ENCODE measurements at places on chromosomes 7 and 10. TPM values are rescaled to one million over a fixed set of nuclear protein-coding genes. Genes with fewer than 3 reads are reported as not detected.

- no peak for DNase-seq
Measured at GRCh38 chr7:64182036-64182790, 24.8 kb upstream of the ZNF735 start.

DNA sequence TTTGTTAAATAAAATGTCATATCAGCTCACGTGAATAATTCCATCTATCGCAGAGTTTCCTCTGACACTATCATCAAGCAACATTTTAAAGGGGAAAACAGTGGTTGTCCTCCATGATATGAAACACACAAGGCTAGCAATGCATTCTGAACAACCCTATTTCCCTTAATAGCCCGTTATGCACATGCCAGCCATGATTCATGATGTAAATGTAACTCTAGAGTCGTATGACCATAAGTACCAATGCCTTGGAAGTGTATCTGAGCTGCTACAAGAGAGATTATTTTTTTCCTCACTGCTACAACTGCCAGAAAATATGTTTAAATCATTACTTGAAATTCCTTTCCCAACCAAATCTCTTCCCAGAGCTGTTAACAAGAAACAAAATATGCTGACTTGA is 159.4 kb downstream of the GRM8 start:
- no peak for DNase-seq

GRCh38 chr7:30760514-30761213 is 8.7 kb downstream of the INMT start:
- DNase-seq = no peak

GRCh38 chr7:23012908-23013714 is 819 bp downstream of the HYCC1 start:
- peak; percentile 22 for DNase-seq

GRCh38 chr10:70966646-70967553 is 78.5 kb upstream of the PCBD1 start:
- DNase-seq = no peak

DNA sequence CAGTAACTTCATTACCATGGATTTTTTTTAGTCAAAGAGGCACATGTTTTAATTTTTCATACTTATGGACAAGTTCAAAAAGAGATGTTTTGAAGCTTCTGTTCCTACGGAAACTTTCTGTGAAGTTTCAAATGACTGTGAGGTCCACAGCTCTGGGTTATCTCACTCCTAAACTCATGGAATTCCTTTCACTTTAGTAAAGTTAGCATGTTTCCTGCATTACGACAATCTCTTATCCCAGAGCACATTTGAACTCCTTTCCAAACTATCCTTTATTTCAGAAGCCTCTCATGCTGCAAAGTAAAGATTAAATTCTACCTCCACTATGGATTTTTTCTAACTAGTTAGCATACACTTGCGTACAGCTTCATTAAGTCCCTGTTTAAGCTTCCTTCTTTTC is 15.3 kb upstream of the ADD3 start:
- DNase-seq = peak; percentile 86

- DNase-seq = no peak
Measured at GRCh38 chr7:50412973-50413372, 37.2 kb downstream of the FIGNL1 start.

- peak; percentile 48 for DNase-seq
Measured at GRCh38 chr7:123811056-123811455, 33.9 kb upstream of the HYAL4 start.

GRCh38 chr7:134710854-134711624 is 64.4 kb downstream of the BPGM start:
- no peak for DNase-seq

DNA sequence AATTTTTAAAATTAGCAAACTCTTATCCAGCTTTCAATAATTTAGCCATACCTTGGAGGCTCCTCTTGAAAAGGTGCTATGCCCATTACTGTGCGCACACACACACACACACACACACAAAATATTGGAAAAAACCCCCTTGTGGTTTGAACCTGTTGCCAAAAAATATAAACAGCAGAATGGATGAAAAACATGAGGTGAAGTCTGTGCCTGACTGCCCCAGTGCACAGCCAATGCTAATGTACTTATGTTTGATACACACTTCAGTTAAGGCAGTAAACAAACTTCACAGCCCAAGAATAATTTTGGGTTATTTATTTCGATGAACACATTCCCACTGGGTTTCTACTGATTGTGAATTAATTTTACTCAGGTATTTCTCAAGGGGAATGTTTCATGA is 113.2 kb upstream of the SEM1 start:
- DNase-seq = no peak

DNA sequence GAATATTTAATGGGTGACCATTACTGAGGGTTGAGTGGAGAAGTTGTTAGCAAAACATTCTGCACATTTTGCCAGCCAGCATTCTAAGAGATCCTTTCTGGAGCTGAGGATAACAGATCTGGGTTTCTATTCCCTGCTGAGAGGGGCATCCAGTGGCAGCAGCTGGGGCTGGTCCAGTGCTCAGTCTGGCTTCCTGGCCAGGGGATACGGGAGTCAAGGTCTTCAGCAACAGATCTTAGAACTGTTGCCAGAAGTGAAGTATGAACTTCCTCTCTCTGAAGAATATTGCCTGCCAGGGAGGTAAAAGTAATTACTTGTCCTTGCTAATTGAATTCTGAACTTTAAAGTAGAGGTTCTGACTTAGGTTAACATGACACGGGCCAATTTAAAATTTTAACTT is 568.4 kb downstream of the REEP3 start:
- DNase-seq = no peak

- no peak for DNase-seq
Measured at GRCh38 chr10:113094114-113094486, 144.1 kb downstream of the TCF7L2 start.

DNA sequence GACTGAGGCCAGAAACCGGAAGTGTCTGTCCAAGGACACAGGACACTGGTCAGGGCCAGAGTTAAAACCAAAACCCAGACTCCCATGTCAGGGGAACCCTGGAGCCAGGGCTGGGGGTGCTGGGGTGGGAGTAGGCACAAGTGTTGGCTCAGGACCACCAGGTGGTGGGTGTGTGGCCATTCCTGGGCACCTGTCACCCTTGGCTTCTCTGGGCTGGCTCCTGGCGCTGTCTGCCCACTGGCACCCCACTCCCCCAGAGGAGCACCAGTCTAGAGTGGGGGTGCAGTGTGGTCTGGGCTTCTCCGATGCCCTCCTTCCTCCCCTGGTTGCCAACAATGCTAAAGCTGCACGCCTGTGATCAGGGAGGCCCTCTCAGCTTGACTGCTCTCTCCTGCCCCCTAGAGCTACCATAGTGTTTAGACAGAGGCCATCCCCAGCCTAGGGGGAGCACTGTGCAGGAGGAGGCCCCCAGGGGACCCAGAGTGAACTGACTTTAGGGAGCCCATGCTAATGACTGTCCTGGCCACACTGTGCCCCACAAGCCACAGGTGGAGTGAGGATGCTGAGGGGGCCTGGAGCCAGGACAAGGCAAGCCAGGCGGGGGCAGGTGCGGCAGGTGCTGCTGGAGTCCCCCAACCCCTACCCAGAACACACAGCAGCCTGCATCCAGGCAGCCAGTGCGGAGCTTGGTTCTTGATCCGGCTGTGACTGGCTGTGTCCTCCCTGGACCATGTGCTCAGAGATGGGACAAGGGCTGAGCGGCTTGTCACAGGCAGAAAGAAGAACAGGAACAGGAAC is 11.0 kb downstream of the RASGEF1A start:
- peak; percentile 4 for DNase-seq

- peak; percentile 11 for DNase-seq
Measured at GRCh38 chr10:129848696-129849451, 115.2 kb downstream of the EBF3 start.

- no peak for DNase-seq
Measured at GRCh38 chr7:130506358-130506757, 14.5 kb downstream of the MEST start.

DNA sequence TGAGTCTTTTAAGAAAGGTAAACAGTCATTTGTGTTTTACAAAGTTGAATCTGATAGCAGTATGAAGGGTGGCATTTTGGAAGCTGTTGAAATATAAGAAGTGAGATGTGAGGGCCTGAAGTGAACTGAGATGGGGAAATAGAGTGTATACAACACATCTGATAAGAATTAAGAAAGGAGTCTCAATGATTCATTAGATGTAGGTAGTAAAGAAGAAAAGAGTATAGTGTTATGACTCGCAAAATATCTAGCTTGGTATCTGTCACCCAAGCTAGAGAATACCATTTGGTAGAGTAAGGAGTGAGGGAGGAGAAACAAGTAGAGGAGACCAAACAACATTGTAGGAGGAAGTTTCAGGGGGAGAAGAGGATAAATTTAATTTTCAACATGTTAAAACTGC is 5.3 kb downstream of the PTPN12 start:
- DNase-seq = peak; percentile 27

DNA sequence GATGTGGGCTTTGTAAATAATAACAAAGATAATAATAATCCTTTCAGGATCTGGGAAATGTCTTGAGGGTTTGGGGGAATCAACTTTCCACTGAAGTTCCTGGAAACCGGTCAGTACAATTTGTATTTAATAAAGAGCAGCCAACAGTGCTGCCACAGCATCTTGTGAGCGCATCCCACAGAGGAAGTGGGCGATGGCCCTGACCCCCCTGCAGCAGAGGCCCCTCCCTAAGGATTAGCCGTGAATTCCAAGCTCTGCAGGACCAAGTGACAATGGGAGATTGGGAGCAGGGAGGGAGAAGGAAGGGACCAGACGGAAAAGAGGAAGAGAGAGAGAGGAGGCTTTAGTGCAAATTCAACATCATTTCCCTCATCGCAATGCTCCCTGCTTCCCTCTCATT is 349.2 kb downstream of the RNLS start:
- no peak for DNase-seq

- no peak for DNase-seq
Measured at GRCh38 chr7:18241543-18242231, 214.0 kb upstream of the PRPS1L1 start.

Gene HOXA7
- total RNA-seq = not detected

Gene SGCE
- 77.4 TPM for total RNA-seq

Gene FAM241B
- not detected for total RNA-seq

Gene CD36
- 561 TPM for total RNA-seq

Gene PALD1
- total RNA-seq = 0.18 TPM

Gene MNX1
- total RNA-seq = not detected

Gene ANKMY2
- total RNA-seq = 30.2 TPM

Gene HTR5A
- total RNA-seq = not detected

Gene FAM131B
- 3.2 TPM for total RNA-seq
